ENCODE measurements at places on chromosomes 7 and 10.

- DNase-seq = no peak
Measured at GRCh38 chr10:6269953-6270867, 67.5 kb downstream of the PFKFB3 start.

GRCh38 chr10:63496561-63496960, 24.6 kb upstream of the REEP3 start:
- DNase-seq = no peak

DNA sequence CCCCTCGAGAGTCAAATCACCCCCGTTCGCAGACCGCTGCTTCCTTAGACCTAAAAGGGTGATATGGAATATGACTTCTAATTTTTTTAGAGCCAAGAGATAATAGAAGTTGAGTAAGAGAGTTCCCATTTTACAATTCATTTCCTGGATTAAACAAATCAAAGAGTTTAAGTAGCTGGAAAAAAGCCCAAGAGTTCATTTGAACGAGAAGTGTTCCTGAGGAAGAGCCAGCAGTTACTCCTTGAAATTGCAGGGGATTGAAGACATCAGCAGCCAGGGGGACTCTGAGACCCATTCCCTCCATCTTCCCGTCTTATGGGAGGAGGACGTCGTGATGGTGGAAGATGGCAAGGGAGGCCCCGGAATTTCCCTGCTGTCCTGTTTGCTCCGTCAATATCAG, 277.0 kb downstream of the WDR11 start:
- no peak for DNase-seq

- DNase-seq = no peak
Measured at GRCh38 chr7:54946764-54947163, 72.1 kb upstream of the EGFR start.

DNA sequence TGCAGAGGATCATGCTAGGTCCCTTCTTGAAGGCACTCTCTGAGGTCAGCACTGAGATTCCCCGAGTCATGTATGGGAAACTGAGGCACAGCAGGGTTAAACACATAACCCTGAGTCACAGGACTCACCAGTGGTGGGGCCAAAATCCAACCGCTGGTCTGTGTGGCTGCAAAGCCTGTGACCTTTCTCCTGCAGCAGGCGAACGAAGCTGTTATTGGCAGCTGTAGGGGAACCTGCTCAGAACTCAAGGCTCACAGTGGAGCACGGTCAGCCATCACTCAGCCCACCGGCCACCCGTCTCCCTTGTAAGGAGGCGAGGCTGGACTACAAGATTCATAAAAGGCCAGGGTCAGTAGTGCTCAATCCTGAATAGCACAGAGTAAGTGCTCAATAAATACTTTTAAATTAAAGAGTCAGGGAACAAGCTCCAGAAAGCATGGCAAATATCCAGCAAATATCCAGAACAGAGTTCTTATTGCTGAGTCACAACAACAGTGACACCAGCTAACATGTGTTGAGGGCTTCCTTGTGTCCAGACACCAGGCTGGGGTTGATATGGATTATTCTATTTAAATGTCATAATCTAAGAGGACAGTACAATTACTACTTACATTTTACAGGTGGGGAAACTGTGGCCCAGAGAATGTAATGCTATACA, 34.9 kb downstream of the CHST15 start:
- DNase-seq = no peak

GRCh38 chr10:118844731-118845521, 90.2 kb upstream of the CACUL1 start:
- no peak for DNase-seq

Measured in hypothalamus (tissue), 51 donors.